ENCODE measurements at places on chromosomes 16 and 17.

DNA sequence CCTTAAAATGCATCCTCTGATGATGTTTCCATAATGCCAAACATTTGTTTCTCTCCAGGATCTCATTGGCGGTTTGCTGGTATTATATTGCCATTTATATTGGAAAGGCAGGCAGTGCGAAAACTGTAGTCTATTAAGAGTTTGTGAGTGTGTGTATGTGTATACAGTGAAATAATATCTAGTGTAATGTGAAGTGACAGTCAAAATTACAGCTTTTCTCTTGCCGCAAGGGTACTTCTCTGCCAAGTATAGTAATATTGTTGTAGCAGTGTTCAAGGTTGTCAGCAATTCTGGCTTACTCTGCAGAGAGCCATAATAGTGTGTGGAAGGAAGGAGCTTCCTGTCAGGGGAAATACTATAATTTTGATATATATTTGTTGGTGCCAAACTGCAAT lies 178.6 kb downstream of the WWOX start:
- DNase-seq: no peak

DNA sequence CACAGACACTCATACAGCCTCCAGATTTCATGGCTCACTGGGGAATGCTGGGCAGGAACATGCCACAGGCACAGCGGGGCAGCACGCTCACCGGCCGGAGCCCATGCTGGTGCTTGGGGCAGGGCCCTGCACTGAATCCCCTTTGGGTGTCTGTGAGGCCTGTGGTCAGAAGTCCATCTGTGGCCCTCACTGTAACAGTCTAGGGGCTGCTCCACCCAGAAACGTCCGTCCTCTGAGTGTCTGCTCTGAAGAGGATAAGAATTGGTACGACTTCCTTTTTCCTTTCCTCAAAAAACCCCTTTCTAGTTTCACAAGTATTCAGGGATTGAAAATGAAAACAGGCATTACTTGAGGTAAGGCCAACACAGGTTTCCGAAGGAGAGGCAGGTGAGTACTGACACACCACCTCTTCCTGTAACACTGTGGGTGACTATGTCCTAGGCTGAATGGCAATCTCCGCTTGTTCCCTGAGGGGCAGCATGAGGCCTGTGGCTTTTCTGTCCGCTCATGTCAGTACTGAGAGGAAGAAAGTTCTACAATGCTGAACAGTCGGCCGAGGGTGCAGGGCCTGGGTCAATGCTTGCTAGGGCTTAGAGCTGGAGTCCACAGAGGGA lies 42.5 kb downstream of the TMEM11 start:
- no peak for DNase-seq

DNA sequence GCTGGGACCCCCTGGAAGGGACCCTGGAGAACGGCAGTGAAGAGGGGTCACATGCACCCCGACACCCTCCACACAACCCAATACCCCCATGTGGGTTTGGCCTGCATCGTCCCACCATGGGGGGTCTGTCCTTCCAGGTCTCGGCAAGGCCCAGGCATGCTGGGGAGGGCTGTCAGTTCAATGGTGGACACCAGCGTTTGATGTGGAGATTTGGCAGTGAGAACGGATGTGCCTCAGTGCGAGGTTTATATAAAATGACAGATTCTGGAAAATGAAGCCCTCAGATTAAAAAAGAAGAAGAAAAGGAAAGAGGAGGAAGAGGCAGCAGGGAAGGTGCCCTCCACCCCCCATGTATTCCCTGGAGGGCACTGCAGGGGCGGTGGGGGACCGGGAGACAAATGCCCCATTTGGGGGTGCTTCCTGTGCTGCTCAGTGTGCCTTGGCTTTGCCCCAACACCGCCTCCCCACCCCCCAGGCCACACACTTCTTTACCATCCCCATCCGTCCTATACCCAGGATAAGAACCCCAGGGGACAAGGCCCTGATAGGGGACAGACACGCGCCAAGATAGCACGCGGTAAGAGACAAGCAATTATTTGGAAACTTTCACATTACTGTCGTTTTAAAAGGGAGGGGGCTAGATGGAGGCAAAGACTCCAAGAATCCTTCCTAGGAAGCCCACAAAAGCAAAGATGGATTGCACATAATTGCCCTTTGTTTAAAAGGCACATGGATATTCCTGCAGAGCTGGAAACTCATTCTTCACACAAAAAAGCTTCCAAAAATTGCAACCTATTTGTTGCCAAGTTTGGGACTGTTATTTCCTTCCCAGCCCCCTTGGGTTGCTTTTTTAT lies 21.0 kb downstream of the RBFOX3 start:
- no peak for DNase-seq

- no peak for DNase-seq
Measured at GRCh38 chr16:68744744-68745280, 7.7 kb downstream of the CDH1 start.

Data from activated T-cell treated with anti-CD3 and anti-CD28 coated beads for 48 hours (primary cell).